Lung microvascular endothelial cell (primary cell): ENCODE measurements at places on chromosomes 11 and 22.

DNA sequence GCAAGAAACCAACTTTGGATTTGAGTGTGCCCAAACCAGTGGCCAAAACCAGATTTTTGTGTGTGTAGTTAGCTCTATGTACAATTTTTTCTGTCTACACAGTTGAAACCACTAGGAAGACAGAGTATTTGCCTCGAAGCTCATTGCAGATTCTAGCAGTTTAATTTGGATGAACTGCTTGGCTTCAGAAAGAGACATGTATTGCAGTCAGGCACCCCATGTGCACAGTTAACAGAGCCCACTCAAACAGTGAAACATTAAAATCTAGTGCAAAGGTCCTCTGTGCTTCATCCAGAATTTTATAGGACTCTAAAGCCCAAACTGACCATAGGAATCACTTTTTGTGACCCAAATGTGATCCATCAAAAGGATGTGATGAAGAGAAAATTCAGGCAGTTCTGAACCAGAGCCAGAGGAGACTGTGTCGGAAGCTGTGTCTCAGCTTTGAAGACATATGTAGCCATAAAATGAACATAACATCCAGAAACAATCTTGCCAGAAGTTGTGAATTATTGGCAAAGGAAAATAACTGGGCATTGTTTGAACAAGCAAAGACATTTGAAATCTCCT lies 82.7 kb downstream of the PANX1 start:
- DNase-seq, result no peak

- DNase-seq, result no peak
Observed at GRCh38 chr11:44034639-44035038, 13.1 kb upstream of the ACCSL start.

DNA sequence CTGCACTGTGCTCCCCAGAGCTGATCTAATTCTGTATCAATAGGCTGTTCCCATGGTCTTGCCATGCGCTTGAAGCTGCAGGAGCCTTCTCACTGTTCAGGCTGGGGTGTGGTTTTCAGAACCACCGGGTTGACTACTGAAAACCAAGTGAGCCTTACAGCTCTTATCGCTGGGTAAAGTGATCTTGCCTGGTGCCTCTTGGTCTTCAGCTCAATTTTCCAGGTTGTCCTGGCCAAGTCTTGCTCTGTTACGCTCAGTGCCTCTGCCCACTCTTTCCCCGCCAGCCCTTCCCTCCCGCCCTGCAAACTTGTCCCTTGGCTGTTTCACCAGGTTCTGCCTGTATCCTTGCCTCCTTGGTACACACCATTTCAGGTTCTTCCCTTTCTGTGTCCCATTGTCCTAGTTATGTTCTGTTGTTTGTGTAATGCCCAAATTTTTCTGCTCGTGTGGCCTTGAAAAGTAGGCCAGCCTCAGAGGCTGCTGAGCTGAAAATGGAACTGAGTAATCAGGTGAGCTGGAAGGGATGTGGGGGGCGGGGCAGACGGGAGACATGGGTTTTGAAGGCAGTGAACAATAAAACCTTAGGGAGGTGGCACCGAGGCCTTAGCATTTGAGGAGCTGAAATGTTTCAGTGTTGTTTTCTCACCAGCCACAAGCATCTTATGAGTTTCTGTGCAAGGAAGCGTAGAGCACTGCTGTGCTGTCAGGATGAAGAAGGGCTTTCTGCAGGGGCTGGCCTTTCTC lies 11.2 kb downstream of the PEX26 start:
- DNase-seq, result no peak

DNA sequence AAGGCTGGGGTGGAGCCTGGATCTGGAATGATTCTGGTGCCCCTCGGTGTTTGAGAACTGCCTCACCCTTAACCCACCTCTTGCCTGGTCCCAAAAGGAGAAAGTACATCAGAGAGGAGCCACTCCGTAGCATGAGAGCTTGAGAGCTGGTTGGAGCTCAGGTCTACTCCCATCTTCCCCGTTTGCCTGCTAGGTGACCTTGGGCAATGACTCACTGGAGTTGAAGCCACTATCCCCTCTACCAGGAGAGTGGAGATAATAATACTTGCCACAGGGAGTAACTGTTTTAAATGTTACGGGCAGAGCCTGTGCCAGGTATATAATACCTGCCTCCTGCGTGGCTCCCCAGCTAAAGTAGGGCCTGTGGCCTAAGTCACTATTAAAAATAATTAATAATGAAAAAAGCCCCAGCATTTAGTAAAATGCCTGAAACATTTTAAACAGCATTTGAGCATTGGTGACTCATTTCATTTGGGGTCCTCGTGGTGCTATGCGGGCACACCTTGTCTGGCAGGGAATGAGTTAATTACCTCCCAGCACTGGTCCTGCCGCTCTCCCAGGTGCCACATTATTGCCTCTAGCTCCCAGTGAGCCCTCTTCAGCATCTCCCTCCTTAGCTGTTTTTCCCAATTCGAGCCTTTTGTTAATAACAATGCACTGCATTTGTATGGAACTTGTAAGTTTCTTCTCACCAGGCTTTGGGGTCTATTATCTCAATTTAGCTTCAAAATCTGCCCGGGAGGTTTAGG lies 22.5 kb downstream of the CYTH4 start:
- DNase-seq, result peak; percentile 43

- no peak for DNase-seq
Observed at GRCh38 chr11:27864611-27865010, 164.4 kb upstream of the BDNF start.

- no peak for DNase-seq
Observed at GRCh38 chr11:134800826-134801225, 388.8 kb upstream of the B3GAT1 start.

DNA sequence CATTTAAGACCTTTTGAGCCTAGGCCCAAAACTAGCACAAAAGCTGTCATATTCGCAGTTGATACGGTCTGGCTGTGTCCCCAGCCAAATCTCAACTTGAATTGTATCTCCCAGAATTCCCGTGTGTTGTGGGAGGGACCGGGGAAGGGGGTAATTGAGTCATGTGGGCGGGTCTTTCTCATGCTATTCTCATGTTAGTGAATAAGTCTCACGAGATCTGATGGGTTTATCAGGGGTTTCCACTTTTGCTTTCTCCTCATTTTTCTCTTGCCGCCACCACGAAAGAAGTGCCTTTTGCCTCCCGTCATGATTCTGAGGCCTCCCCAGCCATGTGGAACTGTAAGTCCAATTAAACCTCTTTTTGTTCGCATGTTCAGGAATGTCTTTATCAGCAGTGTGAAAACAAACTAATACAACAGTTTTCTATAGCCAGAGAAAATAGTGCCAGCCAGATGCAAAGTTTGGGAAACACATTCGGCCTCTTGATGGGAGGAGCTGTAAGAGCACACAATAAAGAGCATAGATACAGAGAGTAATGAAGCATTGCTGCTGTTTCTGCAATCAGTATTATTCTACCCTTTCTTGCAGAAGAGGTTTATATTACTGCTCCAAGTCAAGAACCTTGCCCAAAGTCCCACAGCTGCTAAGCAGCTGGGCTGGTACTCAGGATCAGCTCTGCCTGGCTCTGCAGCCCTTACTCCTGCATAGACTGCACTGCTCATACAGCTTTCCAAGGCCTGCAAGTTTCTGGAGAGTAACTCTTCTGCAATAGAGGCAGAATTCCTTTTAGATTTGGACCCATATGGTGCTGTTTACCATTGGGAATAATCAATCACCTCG lies 2.0 kb upstream of the ZNF195 start:
- no peak for DNase-seq

DNA sequence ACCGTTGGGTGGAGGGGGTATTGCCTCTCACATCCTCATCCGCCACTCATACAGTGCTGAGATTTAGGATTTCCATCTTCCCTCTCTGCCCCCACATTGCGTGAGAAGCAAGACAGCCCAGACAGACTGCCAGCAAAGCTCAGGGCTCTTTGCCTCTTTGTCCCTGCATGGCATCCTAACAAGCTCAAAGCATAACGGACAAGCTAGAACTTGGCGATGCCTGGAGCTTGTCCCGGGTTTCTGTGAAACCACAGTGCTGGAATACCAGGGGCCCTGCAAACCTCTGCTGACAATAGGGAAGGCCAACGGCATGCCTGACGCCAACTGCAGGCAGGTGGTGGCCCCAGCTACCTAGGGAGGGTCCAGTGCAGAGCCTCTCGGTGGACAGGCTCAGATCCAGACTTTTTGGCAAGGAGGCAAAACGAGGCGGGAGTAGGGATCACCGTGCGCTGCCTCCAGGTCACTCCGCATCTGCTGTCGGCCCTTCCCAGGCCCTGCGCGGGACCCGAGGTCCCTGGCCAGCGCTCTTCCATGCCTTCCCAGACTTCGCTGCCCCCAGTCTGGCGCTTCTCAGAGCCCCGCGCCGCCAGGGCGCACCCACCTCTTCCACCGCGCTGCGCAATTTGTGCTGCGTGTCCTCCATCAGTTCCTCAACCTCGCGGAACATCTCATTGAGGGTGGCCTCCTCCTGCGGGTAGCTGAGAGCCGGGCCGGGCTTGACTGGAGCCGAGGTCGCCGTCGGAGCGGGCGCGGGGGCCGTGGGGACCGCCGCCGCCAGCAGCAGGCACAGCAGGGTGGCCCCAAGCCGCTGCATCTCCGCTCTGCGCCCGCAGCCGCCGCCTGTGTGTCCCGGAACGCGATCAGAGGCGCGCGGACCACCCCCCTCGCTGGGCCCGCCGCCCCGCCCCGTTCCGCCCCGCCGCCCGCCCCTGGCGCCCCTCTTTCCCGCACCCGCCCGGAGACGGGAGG lies at the start of gene DKK3:
TSS of gene DKK3 (minus strand) at position 858 of the 969 bp plus-strand sequence. CDS start at position 814, 44 bp downstream.
- DNase-seq, result peak; percentile 52

DNA sequence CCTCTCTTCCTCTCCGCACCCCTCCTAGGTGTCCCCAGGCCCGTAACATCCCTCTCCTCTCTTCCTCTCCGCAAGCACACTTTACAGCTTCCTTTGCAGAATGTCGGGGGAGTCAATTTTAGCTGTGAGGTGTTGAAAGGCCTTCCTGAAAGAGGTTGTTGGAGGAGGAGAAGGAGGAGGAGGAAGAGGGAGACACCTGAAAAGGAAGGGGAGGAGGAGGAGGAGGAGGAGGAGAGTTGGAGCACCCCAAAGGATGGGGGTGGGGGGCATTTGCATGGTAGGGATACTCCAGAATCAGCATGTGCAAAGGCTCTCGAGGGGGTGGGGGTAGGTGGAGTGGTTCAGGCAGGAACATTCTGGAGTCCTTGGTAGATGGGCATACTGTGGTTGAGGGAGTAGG lies 1045.1 kb downstream of the TBC1D22A start:
- DNase-seq, result no peak

DNA sequence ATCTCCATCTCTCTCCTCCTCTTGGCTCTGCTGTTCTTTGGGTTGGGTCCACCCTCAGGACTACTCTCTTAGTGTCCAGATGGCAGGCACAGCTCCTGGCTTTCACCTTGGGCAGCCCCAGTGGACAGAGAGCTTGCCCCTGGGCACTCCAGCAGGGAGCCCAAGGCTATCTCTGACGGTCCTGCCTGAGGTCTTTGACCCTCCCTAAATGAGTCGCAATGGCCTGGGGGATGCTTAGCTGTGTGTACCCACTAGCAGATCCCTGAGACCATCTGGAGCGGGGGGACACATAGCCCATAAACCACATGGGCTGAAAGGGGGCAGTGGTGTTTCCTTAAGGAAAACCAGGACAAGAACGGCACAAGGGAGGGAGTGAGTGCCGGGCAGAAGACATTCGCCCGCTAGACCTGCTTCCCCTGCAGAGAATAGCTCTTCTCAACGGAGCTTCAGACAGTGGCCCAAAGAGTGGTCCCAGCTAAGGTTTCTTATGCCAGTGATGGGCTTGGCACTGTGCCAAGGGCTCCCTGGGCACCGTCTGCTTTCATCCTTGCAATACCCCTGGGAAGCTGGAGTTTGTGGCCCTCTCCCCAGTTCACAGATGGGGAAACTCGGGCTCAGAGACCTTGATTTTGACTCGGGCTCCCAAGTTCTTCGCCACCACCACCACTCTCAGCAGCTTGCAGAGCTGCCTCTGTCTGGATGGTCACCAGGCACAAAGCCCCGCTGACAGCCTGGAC lies 53.9 kb upstream of the ANO1 start:
- DNase-seq, result no peak

- no peak for DNase-seq
Observed at GRCh38 chr11:11552529-11553087, 69.2 kb downstream of the GALNT18 start.

DNA sequence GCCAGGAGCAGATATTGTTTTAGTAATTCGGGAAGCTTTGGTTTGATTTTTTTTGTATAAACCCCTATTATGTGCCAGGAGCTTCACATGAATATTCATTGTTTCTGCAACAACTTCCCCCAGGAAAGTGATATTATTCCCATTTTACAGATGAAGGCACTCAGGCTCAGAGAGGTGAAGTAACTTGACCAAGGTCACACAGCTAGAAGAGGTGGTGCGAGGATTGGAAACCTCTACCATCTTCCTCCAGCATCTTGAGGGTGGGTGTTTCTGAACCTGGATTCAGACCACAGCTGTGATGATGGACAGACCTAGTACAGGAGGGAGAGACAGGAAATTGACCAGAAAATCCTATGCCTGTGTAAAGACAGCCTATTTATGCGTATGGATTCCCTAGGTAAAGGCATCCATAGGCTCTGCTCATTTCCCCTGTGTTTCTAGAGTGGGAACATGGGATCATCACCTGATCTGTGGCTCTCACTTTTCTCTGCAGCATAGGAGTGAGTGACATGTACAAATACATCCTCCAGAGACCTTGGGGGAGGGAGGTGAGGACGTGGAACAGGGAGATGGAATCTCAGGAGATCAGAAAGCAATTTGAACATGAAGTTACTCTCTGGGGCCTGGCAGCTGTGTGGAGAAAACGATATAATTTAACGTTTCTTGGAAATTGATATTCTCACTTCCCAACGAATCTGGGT lies 81.4 kb downstream of the TSPAN18 start:
- no peak for DNase-seq

- no peak for DNase-seq
Observed at GRCh38 chr11:10892250-10892649, 34.4 kb upstream of the ZBED5 start.
